Effector memory CD8-positive, alpha-beta T cell (primary cell): ENCODE measurements at places on chromosomes 16 and 17.
A peak's percentile ranks its signal among the peaks of the same experiment; 100 is the strongest.

DNA sequence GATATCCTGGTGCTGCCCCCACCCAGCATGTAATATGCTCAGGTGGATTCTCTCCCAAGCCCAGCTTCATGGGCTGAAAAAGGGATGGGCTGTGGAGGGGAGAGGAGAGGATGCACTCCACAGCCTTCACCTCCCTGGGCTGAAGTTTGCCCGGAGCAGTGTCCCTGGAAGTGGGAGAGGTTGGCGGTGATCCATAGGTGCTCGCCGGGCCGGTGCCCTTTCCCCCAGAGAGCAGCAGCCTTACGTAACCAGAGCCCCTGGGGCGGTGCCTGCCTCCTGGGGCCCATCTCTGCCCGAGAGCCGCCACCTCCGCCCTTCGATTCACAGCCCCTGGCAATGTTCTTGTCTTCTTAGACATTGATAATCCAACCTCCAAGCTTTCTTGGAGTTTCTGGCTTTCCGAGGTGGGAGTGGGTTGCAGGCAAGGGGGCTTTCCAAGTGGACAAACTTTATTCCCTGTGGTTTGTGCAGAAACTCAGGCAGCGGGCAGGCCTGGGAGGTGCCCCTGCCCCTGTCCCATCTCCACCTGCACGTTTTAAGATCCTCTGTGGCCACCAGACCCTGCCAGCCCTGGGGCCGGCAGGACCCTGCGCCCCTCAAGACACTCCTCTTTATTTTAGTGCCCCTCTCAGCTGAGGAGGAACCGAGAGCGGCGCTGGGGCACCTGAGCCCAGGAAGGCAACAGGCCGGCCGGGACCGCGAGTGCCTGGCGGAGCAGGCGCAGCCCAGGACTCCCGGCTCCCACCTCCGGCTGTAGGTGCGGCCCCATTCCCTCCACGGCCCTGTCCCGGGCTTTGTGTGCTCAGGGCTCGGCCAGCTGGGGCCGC is 3.1 kb upstream of the WDR90 start:
- DNase-seq, result no peak

DNA sequence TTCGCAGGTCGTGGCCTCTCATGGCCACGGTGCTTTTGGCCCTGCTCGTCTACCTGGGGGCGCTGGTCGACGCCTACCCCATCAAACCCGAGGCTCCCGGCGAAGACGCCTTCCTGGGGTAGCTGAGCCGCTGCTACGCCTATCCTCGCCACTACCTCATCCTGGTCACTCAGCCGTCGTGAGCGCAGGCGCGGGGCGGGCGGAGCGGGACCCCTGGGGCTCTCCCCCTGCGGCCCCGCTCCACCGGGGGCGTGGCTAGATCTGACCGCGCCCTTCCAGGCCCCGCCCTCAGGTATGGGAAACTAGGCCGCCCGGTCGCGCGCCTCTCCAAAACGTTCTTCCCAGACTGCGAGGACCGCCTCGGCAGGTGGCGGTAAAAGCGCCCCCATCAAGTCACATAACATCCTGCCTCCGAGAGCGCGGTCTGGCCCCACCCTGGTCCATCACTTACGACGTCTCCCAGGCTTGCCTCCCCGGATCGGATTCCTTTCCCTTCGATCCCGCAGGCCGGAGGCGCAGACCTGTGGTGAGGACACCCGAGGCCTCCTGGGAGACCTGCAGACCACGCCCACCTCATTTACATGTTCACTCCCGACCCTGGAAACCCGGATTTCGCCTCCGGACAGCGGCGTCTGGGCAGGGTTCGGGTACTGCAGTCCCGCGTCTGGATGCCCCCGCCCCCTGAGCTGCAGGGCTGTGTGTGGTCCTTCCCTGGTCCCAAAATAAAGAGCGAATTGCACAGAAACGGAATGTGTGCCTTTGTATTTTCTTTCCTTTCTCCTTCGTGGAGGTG is 91.5 kb upstream of the TMEM97 start:
- no peak for DNase-seq

GRCh38 chr17:66423056-66423955 is 120.9 kb downstream of the PRKCA start:
- DNase-seq, result no peak

DNA sequence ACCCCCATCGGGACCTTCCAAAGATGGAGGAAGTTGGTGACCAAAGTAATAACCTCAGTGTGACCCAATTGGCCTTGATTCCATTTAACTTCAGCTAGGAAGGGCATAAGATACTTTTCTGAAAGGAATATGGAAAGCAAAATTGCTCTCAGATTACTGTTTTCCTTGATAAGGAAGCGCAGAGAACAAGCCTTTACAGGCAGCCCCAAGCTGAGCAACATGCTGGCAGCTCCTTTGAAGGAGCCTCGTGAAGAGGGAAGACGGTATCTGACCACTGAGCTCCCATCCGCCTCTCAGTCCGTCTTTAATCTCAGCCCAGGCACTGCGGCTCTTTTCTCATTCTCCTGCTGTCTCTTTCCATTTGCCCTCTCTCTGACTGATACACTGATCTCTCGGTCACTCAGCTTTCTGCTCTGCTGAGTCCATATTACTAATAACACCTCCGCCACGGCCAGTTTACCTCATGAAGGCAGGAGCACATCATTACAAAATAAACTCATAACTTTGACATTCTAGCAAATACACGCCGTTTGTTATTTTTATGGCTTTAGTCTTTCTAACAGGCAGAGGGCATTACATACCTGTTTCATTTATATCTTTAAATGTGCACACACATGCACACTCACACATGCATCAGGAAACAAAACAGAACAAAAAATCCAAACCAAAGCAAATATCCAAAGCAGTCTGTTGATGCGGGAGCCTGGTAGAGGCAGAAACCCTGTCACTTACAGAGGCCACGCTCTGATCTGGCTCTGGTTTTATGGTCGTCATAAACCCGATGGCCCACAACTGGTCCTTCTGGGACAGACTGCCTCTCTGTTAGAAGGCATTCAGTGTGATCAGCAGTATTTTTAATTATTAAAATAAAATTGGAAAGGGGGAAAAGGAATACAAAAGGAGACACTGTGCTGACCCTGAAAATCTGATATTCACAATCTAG is 183.2 kb downstream of the AATF start:
- no peak for DNase-seq

DNA sequence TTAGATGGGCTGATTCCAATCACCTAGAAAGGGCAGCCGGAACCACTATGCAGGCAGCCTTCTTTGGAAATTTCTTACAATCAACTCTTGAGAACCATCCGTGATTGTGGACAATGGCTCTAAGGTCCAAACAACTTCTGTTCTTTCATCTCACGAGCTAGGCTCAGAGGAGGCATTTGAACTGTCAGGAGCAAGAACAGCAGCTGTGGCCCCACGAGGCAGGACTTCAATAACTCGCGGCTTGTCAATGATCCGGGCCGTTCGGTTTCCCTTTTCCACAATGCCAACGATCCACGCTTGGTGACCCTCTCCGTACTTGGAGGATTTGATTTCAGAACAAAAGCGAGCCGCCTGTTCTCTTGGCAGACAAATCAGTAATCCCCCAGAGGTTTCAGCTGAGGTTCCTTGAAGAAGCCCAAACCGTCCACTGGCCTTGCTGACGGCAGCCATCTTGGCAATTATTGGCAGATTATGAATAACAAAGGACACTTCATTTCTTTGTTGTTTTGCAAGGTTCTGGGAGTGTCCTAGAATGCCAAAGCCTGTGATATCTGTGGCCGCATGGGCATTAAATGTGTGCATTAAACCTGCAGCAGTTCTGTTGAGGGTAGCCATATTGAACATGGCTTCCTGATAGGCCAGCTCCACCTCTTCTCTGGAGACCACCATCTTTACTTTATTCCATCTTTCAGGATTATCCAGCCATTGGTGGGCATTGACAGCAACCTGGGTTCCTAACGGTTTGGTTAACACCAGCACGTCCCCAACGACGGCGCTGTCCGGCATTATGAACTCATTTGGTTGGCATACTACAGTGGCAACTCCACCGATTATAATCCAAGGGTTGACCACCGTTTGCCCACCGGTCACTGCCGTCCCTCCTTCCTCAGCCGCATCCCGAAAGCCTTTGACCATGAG is 1.2 kb downstream of the SEPHS2 start:
- DNase-seq, result no peak

DNA sequence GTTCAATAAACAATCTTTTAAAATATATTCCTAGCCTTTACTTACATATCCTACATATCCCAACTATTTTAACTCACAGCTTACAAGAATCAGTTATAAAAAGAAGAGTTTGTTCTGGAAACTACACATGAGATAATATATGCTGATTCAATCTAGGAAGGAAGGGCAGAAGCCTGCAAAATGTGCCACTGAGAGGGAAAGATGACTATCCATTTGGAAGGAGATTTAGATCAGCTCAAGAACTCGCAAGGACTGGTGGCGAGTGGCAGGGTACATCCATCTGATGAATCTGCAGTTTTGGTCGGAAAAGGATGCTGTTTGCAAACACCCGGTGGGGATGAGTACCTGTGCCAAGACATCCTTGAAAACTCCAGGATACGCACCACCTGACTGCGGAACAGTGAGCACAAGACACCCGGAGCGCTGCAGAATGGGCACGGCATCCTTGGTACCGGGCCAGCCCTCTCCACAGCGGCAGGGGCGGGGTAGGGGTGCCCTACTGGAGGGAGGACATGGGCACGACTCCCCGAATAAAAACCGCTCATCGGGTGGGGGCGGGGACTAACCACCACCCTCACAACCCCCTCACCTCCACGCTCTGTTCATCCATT is 723 bp downstream of the TRIM37 start:
- peak; percentile 66 for DNase-seq

GRCh38 chr16:72221630-72222024 is 49.7 kb upstream of the PMFBP1 start:
- no peak for DNase-seq

DNA sequence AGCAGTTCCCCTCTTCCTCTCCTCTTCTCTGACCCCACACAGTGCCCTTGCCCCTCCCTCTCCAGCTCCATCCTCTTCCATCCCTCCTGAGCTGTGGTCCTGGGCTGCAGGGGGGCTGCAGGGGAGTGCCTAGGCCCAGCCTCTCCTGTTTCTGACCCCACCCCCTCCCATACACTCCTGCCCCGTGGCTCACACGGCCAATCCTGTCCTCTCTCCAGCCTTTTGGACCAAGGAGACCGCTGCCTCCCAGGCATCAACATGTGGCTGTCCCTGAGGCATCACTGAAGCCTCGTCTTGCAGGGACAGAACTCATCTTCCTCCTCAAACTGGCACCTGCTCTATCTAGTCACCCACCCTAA is 6.7 kb downstream of the CLUH start:
- DNase-seq, result no peak

GRCh38 chr16:50498431-50499155 is 49.6 kb upstream of the NKD1 start:
- DNase-seq, result no peak

- DNase-seq, result no peak
Observed at GRCh38 chr16:87037012-87037411, 280.2 kb downstream of the C16orf95 start.

DNA sequence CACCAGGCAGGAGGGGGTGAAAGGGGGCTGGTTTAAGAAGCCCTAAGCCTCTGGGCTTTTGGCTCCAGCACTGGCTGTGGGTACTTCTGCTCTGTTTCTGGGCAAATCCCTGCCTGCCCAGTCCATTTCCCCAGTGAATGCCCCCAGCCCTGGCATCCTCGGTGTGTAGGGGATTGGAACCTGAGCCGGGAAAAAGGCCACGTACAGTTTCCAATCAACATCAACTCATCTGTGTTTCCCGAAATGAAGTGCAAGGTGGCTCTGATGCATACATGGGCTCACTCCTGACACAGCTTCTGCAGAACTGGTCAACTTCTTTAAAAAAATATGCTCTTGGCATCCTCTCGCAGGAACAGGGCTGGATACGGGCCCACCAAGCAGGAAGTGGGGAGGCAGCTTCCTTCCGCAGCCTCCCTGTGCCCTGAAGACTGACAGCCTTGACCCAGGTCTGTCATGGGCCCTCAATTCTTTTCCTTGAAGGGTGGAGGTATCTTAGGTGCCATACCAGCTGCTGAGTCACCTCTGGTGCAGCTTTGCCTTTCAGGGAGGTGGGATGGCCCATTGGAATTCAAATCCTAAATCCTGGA is 73.3 kb downstream of the N4BP1 start:
- no peak for DNase-seq

DNA sequence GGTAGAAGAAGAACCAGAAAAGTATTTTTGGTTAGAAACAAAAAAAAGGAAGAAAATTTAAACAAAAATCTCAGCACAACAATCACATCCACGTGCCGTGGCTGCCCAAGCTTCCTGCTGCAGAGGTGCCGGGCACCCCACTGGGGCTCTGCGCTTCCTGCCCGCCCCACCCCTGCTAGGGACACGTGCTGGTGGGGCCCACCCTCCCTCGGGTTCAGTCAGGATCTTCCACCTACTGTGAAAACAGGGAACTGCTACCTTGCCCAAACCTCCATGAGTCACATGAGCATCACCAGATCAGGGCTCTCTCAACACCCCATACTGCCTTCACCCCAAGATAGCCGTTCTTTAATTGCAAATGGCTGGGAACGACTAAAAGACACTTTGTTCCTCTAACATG is 24.4 kb upstream of the CYTH1 start:
- DNase-seq, result no peak

DNA sequence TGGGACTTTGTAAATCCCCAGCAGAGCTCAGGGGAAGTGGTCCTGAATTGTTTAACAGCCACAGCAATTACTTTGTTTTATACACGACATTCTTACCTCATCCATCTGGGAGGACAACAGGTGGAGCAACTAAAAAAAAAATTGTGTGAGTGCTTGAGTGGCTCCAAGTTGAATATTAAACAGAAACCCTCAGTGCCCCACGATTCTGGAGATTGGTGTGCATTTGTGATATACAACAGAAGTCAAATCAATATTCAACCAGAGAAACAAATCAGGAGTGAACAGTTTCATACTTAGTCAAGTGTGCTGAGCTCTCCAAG is 204.8 kb downstream of the HAPSTR1 start:
- no peak for DNase-seq

DNA sequence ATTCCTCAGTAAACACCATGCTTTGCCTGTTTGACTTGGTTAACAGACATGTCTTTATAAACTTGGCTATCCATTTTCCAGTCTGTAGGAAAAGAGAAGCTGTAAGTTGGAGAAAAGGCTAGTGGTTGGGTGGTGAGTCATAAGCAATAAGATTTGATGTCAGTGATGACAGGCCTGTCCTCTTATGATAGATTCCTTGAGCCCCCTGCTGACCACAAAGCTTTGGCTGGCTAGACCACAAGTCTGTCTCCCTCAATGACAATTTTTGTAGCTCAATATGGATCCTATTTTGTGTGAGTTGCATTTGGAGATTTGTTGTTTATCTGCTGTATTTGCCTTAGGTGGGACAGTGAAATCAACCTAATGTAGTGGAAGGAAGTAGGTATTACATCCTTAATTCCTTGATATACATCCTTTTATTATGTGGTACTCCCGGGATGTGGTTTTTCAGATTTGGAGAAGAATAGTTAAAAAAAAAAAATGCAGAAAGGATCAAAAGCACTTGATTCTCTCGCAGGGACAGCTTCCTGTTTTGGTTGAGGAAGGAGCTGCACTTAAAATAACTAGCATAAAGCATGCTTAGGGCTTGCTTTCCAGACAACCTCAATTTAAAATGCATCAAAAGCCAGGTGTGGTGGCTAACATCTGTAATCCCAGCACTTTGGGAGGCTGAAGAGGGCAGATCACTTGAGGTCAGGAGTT is 67.4 kb downstream of the SIAH1 start:
- DNase-seq, result no peak
